Endothelial cell of umbilical vein (primary cell): ENCODE measurements at places on chromosomes 7 and 10. TPM values are rescaled to one million over a fixed set of nuclear protein-coding genes. Genes with fewer than 3 reads are reported as not detected.

Gene INA
- total RNA-seq = 0.39 and 0.40 TPM in 2 replicates

Gene POT1
- 21.8 and 22.4 TPM in 2 replicates for total RNA-seq

Gene CTAGE4
- 0.30 TPM in 1 of 2 replicates, not detected in the other for total RNA-seq

Gene LRRC4
- total RNA-seq = 3.8 and 7.1 TPM in 2 replicates

Gene TMUB1
- 36.7 and 41.3 TPM in 2 replicates for total RNA-seq

Gene PPP3CB
- total RNA-seq = 29.8 and 30.4 TPM in 2 replicates

Gene SEPHS1
- total RNA-seq = 55.4 and 59.9 TPM in 2 replicates
